ENCODE measurements at places on chromosomes 5 and 9. TPM values are rescaled to one million over a fixed set of nuclear protein-coding genes. Genes with fewer than 3 reads are reported as not detected.

DNA sequence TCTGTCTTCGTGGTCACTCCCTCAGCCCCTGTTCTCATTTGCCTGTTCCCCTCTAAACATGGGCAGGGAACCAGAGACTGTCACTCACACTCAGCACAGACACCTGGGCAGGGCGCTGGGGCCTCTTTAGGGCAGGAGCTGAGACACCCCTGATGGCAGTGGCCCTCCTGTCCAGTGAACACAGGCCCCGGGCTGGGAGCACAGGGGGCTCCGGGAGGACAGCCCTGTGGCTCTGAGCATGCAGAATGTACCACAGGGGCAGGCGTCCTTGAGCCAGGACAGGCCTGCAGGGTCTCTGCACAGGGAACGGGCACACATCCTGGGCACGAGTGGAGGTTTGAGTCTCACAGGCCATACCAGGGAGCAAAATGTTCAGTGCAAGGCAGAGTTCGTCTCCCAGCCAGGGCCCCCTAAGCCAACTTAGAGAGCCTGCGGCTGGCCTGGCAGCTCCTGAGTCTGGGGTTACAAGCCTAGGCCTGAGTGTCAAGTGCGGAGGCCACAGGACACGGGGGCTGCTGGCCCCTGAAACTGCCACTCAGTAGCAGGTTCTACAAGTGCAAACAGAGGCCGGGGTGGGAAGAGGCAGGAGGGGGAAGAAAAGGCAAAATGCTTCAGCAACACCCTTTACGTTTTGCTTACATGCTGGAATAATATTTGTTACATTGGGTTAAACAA is 55.9 kb upstream of the NKD2 start:
- no peak for DNase-seq

Gene P4HA2
- total RNA-seq: 75.9 TPM

Gene LAMC3
- total RNA-seq: 3.2 TPM

GRCh38 chr5:37133939-37134338 is 115.2 kb downstream of the CPLANE1 start:
- no peak for DNase-seq

DNA sequence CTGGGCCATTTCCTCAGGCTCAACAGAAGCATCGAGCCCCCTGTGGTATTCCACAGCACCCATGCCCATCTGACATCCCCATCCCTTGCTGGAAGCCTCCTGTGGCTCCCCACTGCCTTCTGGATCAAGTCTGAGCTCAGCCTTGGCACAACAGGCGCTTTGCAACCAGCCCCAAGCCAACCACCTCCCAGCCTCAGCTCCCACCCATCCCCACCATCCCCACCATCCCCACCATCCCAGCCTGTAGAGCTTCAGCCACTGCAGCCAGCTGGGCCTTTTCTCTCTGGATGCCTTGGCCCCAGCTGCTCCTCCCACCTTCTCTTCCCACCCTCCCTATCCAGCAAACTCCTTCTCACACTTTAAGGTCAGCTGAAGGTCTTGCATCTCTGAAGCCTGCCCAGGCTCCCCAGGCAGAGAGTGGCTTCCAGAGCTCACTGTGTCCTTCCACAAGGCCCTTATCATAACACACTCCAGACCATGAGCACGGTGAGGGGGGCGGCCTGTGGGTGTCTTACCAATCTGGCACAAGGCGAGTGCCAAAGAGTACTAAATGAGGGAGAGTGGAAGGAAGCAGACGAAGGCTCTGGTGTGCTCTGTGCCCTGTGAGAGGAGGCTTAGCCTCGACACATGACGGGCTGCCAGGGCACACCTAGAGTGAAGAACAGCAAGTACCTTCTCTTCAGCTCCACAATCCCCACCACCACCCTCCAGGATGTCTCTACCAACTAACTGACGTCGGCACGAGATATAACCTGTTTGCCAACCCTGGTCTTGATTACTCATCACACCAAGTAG is 6.5 kb downstream of the HIGD2A start:
- DNase-seq: no peak

Gene WNT8A
- total RNA-seq: not detected

Gene TMC1
- not detected for total RNA-seq

DNA sequence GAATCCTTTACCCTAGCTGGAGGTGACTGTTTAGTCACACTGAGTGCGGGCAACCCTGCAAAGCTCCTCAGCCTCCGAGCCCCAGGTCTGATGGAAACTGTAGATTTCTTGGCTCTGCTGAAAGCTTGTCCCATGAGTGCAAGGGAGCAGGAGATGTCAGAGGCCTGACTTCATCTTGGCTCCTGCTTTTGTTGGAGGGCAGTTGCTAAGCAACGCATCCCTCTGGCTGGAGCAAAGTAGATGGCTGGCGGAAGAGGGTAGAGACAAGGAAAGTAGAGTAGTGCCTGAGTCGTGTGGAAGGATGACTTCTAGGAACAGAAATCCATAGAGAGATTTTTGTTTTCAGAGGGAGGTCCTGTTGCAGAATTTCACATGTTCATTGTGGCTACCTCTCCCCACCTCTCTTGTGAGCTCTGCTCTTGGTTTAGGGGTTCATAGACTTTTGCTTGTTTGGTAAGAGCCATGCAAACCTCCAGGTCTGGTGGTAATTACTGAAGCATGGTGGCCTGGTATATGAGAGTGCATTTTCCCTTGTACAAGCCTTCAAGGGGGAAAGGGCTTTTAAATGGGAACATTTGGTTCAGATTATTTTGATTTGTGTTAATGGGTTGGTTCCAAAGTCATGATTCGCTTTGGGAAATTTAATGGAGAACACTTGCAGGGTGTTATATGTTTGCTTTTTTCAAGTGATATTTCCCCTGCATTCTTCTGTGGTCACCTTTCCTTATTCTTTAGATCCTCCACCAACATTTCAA is 71.5 kb downstream of the ARHGAP26 start:
- no peak for DNase-seq

Gene CCL27
- total RNA-seq: not detected

DNA sequence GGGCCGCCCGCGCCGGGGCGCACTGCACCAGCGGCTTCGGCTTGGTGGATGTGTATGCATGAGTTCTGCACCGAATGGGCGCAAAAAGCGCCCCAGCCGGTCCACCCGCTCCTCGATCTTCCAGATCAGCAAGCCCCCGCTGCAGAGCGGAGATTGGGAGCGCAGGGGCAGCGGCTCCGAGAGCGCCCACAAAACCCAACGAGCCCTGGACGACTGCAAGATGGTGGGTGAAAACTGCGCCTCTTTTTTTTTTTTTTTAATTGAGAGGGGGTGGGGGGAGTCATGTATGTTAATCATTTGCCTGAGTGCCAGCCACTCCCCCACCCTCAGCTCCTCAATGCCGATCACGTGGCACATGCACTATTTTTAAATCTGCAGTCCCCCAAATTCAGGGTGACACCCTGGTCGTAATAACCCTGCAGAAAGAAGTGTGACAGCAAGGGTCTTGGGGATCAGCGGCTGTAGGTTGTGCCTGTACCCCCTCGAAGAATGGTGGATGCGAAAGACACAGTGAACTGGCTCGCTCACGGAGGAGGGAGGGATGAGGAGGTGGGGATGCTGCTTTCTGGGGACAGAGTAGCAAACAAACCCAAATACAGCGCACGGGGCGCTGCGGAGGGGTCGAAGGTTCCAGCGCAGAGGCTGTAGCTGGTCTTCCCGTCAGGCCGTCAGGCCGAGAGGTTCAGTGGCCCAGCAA is 900 bp downstream of the RGS7BP start:
- DNase-seq: no peak
